ENCODE measurements at places on chromosomes 6 and 20.
A peak's percentile ranks its signal among the peaks of the same experiment; 100 is the strongest.

DNA sequence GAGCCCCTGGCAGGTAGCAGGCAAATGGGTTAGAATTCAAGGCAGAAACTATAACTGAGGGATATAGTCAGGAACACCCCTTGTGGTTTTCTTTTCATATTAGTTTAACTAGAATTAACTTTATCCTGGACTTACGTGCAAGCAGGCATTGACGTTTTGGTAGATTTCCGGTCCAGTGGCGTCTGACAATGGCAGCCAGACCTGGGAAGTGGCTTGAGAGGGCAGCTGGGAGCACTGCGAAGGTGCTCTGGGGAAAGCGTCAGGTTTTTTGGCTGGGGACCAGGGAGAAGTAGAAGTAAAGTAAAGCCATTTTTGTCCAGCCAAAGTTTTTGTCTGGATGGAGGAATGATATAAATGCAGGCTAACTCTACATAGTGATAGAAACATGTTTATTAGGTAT lies 8.4 kb upstream of the ACSS1 start:
- DNase-seq, result peak; percentile 62

DNA sequence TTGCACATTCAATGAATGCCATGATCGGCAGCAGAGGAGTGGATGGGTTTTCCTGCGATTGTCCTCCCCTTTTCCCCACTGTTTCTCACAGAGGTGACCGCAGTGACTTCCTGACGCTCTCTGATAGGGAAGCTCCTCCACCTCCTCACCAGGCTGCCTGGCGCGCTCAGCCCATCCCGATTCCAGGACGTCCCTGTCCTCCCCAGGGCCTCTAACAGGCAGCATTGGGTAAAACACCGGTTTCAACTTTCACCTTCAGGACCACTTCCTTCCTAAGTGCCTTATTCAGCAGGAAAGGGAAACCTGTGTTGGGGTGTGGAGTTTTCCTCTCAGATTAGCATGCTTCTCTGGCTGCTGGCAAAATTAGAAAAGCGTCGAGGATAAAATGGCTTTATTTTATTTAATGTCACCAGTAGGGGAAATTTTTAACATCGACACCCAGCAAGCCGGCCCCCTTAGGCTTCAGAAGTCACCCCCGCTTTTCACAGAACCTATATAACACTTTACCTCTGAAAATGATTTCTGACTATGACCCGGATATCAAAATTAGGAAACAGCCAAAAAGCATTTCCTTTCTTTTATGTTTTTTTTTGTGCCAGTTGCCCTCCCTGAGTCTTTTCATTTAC lies 570.4 kb upstream of the GJE1 start:
- DNase-seq, result no peak

DNA sequence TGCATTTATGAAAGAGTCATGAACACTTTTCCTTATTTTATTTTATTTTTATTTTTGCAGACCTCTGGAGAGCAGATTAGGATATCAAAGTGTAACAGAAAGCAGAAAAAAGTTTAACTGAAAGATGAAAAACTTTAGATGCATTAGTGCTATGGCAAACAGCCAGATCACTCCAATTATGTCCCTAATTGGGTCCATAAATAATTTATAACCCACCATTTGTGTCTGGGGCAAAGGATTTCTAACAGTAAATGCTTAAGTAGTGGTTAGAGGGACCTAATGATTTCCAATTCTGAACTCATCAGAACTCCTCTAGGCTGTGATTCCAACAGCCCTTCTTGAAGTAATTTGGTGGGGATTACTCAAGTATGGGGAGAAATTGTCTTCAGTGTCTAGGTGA lies 93.7 kb upstream of the PROKR2 start:
- DNase-seq, result no peak

DNA sequence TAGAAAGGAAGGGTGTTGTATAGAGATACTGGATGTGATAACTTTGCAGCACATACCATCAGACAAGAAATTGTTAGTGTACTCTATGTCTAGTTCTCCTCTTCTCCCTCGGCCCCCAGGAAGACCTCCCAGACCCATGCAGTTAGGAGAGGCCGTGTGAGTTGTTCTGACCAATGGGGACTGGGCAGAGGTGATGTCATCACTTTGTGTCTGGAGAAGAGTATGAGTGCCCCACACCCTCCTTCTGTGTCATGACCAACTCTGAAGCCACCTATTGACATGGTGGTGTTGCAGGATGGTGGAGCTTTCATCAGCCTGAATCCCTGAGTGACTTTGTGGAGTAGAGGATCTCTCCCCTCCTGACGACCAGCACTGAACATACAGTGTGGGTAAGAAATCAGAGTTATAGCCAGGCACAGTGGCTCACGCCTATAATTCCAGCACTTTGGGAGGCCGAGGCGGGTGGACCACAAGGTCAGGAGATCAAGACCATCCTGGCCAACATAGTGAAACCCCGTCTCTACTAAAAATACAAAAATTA lies 72.2 kb downstream of the IPCEF1 start:
- no peak for DNase-seq

GRCh38 chr6:145631374-145631773 lies 103.9 kb downstream of the EPM2A start:
- DNase-seq, result no peak

DNA sequence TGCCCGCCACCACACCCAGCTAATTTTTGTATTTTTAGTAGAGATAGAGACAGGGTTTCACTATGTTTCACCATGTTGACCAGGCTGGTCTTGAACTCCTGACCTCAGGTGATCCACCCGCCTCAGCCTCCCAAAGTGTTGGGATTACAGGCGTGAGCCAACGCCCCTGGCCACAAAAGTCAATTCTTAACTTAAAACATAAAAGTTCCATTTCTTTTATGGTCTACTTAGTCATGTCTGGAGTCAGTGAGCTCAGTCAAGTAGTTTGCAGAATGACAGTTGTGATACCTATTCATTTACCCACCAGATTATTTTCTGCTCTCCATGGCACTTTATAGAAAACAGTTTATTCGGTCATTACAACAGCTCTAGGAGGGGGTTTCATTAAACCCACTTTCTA lies 103.1 kb upstream of the ESR1 start:
- DNase-seq, result no peak

- DNase-seq, result no peak
These were observed 327.4 kb upstream of the MAN1A1 start for GRCh38 chr6:119676961-119677360.

DNA sequence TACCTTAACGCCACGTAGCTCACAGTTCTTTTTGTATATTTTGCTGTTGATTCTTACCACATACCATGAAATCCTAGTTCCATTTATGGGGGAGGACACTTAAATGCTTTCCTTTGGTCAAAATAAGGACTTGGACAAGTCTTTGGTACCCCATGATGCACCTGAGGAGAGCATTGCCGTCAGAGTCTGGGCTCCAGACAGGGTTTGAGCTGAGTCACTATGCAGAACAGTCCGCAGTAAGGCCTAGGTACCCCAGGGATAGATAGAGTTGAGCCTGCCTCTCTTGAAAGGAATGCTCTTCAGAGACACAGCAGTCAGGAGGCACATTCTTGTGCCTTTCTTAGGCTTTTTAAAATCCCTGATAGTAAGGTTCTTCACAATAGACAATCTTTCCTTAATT lies 6.0 kb downstream of the PARD6B start:
- no peak for DNase-seq

DNA sequence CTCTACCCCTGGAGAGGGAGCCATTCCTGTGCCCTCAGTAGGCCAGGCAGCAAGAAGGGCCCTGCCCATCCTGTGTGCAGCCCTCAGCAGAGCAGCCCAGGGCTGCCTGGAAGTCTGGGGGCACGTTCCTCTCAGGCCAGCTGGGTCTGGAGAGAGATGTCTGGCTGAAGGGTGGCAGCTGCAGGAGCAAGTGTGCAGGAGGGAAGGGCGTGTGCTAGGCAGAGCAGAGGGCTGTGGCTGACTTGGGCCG lies 62.7 kb downstream of the NOL4L start:
- DNase-seq, result no peak

DNA sequence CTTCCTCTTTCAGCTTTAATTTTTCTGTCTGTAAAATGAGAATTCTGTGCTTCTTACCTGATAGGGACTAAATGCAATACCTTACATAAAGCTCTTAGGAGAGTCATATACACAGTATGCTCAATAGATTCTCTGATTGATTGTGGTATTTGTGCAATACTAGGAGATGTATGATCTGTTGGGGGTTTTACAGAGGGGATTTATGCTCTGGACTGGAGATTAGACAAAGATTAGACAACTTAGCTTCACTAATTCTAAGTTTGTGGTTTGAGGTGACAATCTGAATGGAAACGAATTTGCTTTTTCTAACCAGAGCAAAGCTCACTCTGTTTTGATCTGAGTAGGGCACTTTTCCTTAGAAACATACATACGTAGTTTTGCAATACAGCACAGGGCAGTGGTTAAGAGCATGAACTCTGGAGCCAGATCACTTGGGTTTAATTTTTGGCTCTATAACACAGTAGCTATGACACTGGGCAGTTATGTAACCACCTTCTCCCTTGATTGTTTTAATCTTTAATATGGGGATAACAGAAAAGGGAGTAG lies 126.2 kb downstream of the RNF144B start:
- DNase-seq, result no peak

GRCh38 chr6:150770637-150771036 lies 94.9 kb upstream of the MTHFD1L start:
- DNase-seq, result no peak

DNA sequence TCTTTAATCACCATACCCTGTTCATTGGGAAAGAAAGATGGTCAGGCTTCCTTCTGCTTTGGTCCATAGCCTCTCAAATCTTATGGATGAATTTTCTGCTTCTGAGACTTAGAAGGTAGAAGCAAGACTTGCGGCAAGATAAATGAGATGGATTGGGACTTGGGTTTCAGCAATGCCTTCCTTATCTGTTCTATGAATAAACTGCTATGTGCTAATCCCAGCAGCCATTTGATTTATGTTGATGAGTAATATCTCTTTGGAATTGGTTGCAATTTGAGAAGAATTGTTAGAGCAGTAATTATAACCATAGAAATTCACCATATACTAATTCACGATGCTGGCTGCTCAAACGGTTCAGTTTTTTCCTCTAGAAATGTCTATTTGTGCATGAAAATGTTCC lies 48.3 kb downstream of the TXLNB start:
- DNase-seq, result no peak

DNA sequence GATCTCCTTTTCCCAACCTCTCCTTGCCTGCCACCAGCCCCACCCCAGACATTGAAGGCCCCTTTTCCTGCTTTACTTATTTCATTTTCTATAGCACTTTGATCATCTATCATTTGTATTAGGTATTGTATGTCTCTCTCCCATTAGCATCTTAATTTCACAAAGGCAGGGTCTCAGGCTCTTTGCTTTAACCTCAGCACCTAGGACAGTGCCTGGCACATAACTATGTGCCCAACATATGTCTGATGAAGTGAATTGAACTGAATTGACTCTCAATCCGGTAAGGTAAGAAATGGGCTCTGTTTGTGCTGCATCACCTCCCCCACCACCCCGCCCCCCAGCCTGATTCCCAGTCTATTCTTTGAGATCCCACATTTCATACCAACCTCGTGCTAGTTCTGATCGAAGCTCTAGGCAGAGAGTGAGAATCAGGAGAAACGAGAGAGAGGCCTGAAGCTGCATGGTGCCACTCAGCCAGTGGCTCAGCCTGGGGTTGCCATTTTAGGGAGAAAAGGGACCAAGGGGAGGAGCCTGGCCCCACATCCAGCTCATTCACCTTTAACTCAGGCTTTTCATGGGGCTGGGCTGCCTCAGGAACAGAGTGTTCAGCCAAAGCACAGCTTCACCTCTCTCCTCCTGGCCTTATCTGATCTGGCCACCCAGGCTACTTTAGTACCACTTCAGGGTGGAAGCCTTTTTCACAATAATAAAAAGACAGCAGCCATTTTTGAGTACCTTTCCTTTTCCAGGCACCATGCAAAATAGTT lies at the start of gene SPINT3:
SPINT3 (minus strand) TSS at position 476 of the 767 bp plus-strand sequence; CDS start at position 462, 14 bp downstream.
- DNase-seq, result no peak

GRCh38 chr20:47220161-47220582 lies 136.3 kb downstream of the ZMYND8 start:
- DNase-seq, result peak; percentile 40

DNA sequence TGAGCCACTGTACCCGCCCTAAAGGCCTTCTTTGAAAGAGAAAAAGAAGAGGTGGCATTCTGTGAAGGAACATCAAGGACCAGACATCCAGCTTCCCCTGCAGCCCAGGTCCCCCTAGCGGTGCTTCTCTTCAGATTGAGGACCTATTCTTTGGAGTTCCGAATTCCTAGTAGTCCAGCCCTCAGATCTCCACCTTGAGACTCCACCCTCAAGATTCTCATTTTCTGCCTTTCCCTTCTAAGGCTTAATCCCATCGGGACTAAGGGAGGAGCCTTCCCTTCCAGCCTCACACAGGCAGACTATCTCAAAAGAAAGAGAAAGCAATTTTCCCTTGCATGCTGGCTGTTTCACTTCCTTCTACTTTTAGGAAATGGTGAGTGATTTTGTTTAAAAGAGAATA lies 32.5 kb downstream of the MUC22 start:
- DNase-seq, result peak; percentile 62

- DNase-seq, result no peak
These were observed 408.4 kb downstream of the PLCB1 start for GRCh38 chr20:8540466-8540865.

DNA sequence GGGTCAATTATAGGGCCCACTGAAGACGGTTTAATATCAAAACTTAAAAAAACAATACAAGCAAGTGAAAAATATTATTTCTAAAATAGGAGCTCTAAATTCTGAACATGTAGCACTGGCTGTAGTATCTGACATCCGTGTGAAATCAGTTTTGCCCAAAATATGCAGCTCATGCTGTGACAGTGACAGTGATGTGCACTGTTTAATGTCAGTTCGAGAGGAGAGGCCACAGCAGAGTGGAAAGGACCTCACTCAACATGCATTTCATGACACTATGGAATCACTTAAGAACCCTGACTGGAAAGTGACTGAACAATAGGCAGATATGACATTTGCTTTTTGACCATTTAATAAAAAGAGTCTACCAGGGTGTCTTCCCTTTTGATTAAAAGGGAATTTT lies 397.0 kb downstream of the FRK start:
- no peak for DNase-seq
